ENCODE measurements at places on chromosomes 3 and 15.

DNA sequence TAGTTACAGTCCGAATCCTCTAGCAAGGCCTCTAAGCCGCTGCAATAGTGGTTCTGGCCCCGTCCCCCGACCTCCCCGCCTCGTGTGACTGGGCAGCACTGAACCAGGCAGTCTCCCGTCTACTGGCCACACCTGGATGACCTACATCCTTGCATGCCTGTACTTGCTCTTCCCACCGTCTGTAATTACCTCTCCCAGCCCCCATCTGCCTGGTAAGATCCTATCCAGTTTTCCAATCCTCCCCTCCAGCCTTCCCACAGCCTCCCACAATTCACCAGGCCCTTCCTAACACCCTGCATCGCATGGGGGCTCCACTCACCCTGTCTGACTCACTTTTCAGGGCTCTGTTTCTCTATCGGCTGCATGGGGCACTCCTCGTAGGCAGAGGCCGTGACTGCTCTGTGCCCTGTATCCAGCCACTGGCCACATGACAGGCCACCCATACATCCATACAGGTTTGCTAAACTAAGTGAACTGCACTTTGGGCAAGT is 32.8 kb downstream of the XXYLT1 start:
- peak; percentile 5 for DNase-seq

- no peak for DNase-seq
Measured at GRCh38 chr3:114364806-114365654, 71.2 kb downstream of the TIGIT start.

- no peak for DNase-seq
Measured at GRCh38 chr15:40354408-40355171, 3.4 kb upstream of the DISP2 start.

DNA sequence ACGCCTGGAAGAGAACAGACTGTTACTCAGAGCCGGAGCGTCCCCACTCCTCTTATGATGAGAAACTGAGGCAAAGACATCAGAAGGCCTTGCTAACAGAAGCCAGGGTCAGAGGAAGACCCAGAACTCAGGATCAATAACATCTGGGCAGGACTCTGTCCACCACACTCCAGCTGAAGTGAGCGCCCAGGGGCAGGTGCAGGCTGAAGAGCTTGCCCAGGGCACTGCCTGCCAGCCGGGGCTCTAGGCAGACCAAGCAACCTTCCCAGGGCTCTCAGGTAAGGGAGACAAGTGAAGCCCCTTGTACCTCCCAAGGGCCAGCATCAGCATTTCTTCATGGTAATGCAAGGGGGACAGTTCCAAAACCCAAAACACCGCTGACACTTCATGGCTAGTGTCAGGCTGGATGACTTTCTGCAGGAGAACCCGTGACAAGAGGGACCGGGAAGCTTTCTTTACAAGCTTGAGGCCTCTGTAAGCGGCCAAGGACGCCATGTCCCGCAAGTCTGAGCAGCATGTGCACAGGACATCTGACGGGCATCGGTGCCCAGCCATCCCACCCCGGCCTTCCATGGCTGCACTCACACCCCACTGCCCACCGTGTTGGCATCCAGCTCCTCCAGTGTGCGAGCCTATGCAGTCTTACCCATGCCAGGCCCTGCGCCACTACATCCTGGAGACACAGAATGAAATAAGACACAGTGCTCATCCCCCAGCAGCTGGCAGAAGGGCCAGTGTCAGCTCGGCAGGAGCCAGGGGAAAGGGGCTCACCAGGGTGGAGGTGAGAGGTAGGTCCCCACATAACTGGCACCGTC is 14.1 kb downstream of the XXYLT1 start:
- peak; percentile 26 for DNase-seq

GRCh38 chr3:188829576-188829975 is 342.2 kb upstream of the TPRG1 start:
- DNase-seq = no peak

- no peak for DNase-seq
Measured at GRCh38 chr3:162721736-162722135, 1225.1 kb downstream of the OTOL1 start.

- no peak for DNase-seq
Measured at GRCh38 chr3:10160346-10160745, 4.4 kb upstream of the IRAK2 start.

DNA sequence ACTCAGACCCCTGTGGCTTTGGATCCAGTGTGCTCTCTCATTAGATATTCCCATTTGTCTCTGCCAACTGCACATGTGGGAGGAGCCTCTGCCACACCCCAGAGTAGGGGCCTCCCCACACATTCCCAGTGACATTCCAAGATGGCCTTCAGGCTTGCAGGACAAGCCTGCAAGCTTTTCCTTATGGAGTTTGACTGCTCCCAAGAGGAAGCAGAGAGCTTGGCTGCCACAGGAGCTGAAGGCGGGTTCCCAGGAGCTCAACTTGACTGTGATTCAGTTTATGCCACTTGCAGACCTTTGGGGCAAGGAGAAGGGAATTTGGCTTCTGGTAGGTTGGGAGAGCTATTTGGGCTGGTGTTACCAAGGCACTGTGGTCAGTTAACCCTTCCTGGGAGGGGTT is 22.5 kb upstream of the EPHB1 start:
- no peak for DNase-seq

DNA sequence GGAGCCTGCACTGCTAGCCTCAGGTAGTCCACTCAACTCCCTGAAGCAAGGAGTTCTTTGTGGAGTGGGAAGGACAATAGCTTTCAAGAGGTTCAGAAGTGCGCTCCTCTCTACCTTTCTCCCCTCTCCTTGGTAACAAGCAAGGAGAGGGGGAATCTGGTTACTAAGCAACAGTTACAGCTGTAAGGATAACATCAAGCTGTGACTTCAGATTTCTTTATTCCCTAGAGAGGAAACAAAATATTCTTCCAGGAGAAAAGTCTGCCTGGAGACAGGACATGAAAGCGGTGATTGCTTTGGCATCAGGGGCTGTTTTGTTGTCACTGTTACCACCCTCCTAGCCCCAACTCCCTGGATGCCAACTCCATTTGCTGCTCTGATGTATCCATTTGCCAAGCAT is 70.4 kb downstream of the TRANK1 start:
- no peak for DNase-seq

- DNase-seq = no peak
Measured at GRCh38 chr3:180184816-180185215, 148.1 kb upstream of the PEX5L start.

DNA sequence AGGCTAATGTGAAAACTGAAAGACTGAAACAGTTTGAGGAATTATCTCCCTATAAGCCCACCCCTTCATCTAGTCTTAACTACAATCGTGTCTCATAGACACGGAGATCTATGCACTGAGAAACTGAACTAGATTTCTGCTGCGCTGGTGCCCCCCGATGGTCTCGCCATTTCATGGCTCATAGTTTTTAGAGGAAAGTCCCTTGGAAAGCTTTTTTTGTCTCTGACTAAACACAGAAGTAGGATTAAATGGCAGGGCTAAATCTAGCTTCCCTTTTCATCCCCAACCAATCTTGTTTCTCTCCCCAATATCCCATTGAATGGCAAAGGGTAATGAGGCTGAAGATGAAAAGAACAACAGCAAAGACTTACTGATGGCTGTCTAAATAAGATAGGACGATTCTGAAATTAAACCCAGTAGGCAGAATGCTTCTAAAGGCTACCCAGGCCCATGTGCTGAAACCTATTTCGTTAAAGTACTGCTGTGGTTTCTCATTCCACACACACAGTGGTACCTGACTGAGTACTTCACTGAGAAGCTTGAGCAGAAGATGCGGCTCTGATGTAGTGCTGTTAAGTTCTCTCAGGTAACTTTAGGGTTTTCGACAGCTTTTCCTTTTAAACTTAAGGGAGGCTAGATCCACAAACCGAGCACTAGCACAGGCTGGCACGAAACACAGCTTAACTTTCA is 142.7 kb downstream of the GADL1 start:
- DNase-seq = peak; percentile 74

GRCh38 chr3:63030666-63031065 is 155.4 kb upstream of the CADPS start:
- no peak for DNase-seq

GRCh38 chr3:148789146-148789545 is 38.5 kb upstream of the CPB1 start:
- no peak for DNase-seq

DNA sequence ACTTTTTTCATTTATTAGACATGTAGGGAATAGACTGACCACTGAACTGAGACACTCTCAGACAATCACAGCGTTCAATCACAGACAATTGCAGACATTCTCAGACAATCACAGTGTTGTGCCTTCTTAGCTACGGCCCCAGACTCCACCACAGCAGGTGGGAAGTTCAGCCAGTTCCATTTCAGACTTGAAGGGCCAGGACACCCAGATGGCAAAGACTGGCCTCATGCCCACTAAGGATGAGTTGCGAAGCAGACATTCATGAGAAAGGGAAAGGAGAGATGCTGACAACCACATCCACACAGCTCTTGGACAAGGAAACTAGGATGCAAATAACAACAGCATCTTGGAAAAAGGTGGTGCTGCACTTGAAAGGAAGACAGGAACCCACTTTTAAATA is 21.9 kb upstream of the ALDH1L1 start:
- DNase-seq = no peak

GRCh38 chr3:58098531-58098930 is 90.3 kb downstream of the FLNB start:
- DNase-seq = no peak

DNA sequence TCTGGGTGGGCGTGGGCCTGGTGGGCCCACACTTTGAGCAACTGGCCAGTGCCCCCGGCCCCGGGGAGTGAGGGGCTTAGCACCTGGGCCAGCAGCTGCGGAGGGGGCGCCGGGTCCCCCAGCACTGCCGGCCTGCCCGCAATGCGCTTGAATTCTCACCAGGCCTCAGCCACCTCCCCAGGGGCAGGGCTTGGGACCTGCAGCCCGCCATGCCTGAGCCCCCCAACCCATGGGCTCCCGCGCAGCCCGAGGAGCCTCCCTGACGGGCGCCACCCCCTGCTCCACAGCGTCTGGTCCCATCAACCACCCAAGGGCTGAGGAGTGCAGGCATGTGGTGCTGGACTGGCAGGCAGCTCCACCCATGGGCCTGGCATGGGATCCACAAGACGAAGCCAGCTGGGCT is 484.3 kb downstream of the UNC13C start:
- DNase-seq = no peak

DNA sequence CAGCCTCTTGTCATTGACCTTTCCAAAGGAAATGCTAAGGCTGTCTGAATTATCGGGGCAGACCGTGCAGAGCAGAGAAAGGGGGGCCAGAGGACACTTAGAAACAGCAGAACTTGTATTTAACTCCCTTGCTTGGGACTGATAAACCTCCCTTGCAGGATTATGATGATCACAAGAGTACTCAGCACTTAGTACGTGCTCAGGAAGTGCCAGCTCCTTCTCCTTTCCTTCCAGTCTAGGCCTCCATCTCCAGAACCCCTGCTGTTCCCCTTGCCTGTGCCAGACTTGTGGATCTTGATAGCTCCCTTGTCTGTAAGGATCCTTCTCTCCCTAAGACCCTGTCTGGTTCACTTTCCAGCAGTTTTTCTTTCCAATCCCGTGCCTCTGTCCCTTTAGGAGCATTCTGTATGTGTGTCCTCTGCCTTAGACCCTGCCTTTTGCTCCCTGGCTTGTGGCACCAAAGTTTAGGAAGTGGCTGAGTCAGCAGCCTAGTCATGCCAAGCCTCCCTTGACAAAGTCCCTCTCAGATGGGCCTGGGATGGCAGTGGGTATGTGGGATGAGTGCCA is 747 bp downstream of the SORD start:
- no peak for DNase-seq

DNA sequence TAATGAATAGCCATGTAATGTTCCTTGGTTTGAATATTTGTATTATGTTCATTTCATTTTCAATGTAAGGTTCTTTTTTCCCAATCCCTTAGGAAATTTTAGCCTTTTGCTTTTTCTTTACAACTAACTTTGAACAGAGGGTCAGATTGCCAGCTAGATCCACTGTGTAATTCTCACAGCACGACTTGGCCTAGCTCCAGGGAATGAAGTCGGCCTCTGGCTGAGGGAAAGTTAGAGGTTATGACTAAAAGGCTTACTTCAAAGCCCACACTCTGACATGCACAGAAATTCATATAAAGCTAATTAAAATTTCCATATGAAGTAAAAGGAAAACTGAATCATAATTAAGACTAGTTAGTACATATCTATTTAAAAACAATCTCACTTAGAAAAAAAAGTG is 38.7 kb downstream of the ROBO1 start:
- DNase-seq = no peak

- no peak for DNase-seq
Measured at GRCh38 chr15:80557441-80558234, 137.5 kb upstream of the ABHD17C start.

DNA sequence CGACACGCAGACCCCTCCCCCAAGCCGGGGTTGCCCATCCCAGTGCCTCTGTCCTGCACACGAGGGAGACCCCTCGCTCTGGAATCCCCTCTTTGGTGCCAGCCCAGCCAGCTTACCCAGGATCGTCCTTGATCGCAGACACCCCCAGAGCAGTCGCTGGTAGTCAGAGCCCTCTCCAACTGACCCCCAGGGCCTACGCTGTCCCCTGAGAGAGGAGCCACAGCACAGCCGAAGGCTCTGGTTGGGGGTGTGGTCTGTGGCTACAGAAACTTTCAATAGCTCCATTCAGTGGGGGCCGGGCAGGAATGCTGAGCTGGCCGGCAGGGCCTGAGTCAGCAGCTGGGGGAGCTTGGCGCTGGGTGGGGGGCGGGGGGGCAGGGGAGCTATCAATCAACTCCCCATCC is at the start of gene LCTL:
Gene LCTL (minus strand): TSS at position 258 of the 404 bp plus-strand sequence. CDS start 633 bp downstream, outside the sequence.
- DNase-seq = no peak

GRCh38 chr3:55170444-55170843 is 242.6 kb upstream of the LRTM1 start:
- no peak for DNase-seq

DNA sequence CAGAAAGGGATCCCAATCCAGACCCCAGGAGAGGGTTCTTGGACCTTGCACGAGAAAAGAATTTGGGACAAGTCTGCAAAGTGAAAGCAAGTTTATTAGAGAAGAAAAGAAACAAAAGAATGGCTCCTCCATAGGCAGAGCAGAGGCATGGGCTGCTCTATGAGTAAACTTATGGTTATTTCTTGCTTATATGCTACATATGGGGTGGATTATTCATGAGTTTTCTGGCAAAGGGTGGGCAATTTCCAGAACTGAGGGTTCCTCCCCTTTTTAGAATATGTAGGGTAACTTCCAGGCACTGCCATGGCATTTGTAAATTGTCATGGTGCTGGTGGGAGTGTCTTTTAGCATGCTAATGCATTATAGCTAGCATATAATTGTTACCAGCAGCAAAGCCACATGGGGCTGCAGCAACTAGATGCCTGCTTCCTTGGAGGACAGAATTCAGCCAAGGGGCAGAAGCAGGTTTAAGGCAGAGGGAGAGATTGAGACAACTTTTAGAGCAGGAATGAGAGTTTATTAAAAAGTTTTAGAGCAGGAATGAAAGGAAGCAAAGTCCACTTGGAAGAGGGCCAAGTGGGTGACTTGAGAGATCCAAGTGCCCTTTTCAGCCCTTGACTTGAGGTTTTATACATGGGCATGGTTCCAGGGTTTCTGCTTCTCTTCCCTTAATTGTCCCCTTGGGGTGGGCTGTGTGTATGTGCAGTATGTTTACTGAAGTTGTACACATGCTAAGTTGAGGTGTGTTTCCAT is 41.3 kb downstream of the METTL6 start:
- no peak for DNase-seq

GRCh38 chr3:81743096-81744025 is 18.1 kb downstream of the GBE1 start:
- DNase-seq = no peak

- no peak for DNase-seq
Measured at GRCh38 chr3:126509597-126510307, 7.8 kb downstream of the UROC1 start.
